Activated CD4-positive, alpha-beta T cell treated with anti-CD3 and anti-CD28 coated beads for 24 hours (primary cell): ENCODE measurements at places on chromosomes 13 and 19.

DNA sequence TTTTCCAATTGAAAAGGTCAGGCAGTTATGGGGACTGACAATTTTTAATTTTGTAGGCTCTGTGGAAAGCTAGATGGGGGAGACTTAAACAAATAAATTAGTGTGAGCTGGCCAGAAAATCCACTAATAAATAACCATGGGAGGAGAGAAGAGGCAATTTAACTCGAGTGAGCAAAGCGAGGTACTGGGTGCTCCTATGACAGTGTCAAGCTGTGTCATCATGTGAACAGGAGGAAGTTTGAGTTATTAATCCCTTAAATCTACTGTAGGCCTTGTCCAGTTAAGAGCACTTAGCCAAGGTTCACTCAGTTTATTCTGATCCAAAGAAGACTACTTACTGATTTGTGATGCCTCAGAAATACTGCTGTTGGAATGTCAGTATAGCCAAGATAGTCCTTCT, 122.8 kb downstream of the OXGR1 start:
- no peak for DNase-seq

- no peak for DNase-seq
Observed at GRCh38 chr19:37095859-37096258, 17.6 kb downstream of the ZNF420 start.

GRCh38 chr19:47499863-47500830, 14.7 kb downstream of the NAPA start:
- no peak for DNase-seq

GRCh38 chr19:30328096-30328495, 44.1 kb upstream of the ZNF536 start:
- DNase-seq, result no peak

GRCh38 chr13:113204378-113204734, 4.1 kb downstream of the PCID2 start:
- DNase-seq, result no peak

DNA sequence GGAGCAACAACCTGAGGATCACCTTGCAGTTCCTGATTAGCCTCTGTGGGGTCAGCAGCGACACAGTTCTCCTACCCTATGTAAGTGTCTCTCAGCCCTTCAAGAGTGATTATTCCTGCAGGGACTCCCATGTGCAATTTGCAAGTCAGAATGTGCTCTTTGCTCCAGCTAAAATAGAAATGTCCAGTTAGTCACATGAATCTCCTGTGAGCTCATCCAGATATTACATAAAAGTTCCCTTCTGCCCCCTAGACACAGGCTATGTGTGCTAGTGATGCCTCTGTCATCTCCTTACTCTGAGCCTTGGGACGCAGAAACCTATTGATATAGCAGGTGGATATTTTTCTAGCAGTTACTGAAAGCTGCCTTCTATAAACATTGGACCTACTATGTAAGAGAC, 105.5 kb downstream of the ZAR1L start:
- DNase-seq, result no peak

GRCh38 chr13:27806744-27807387, 14.6 kb downstream of the GSX1 start:
- DNase-seq, result no peak

GRCh38 chr13:74388626-74389025, 254.4 kb upstream of the KLF12 start:
- no peak for DNase-seq

GRCh38 chr13:113554333-113554700, 30.2 kb upstream of the TFDP1 start:
- no peak for DNase-seq

- DNase-seq, result no peak
Observed at GRCh38 chr13:24033527-24034302, 126.8 kb upstream of the SPATA13 start.

DNA sequence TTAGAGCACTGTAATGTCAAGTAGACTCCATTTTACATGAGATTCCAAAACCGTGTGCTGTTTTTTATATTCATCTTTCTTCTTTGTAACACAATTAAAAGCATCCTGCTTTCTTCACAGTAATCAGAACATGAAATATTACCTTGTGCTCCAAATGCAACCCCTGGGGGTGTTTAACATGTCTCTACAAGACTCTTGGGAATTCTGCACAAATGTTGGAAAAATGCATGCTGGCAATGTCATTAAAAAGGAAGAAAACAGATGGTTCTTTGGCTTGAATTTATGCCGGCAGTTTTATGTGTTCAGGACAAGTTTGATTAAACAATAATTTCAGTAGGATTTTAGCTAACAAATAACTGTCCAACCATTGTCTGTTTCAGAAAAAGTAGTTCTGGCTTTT, 159.1 kb downstream of the LIG4 start:
- no peak for DNase-seq

DNA sequence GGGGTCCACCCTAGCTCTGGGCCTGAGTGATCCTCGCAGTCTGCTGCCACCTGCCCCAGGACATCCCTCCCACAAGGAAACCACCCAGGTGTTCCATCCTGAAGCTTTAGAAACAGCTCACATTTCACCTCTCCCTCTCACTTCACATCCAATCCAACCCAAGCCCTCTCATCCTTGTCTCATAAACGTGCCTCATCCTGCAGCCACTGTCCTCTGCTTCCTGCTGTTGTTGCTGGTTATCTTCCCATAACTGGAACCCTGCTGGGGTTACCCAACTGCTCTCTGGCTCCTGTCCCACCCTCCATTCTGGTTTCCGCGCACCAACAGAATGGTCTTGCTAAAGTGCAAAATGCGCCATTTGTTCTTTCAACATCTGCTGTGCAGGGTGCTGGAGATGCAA, 59.7 kb upstream of the MTIF3 start:
- DNase-seq, result no peak

GRCh38 chr19:5561559-5561958, 6.2 kb downstream of the TINCR start:
- DNase-seq, result no peak

DNA sequence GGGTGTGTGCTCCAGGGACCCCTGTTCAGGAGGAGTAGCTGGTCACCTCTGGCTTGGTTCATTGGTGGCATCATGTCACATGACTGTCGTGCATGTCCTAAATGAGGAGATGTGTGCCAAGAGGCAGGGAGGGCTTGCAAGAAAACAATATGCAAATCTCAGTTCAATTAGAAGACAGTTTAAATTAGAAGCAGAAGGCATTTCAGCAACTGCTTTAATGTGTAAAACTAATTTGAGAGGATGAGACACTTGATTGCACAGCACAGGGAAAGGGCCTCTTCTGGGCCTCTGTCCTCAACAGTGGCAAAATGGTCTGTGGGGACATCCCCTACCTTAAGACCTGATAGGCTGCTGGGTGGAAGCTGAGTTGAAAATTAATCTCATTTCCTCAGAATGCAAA, 54.6 kb downstream of the SPATA13 start:
- DNase-seq, result no peak

DNA sequence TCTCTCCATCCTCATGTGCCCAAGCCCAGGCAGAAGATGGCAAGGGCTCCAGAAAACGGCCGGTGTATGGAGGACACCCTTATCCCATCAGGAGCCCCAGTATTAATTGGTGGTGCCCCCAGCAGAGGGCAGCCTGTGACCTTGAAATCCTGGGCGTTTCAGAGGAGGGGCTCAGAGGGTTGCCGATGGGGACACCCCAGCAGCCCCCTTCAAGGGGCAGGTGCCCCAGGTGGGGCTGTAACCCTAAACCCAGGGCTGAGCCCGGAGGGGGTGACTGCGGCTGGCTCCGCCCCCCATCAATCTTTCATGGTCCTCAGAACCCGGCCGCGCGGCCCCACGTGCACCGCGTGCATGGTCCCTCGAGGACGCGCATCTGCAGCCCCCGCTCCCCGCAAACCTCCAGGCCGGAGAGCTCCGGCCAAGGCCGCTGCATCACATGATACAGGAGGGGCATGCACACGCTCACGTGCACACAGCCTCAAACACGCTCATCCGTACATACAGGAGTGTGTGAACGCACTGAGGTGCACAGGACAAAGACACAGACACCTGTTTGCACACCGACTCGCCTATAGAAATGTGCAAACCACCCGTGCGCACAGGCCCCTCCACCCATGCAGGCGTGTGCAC, 949 bp downstream of the RAB3A start:
- DNase-seq, result no peak

DNA sequence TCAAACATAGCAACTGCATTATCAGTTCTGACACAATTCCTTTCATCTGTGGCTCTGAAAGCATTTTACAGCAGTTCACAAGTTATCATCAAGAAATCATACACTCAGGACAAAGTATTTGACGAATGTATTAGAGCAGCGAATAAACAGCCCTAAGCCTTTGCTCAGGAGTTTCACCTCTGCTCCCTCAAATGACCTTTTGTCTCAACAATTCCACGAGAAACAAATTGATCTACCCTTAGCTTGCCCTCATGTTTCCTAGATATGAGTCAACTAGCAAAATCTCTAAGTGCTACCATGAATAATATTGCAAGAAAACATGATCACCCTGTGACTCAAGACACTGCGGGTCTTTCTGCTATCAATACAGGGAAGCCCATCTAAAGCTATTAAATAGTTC, 396.1 kb downstream of the EFNB2 start:
- DNase-seq, result no peak

DNA sequence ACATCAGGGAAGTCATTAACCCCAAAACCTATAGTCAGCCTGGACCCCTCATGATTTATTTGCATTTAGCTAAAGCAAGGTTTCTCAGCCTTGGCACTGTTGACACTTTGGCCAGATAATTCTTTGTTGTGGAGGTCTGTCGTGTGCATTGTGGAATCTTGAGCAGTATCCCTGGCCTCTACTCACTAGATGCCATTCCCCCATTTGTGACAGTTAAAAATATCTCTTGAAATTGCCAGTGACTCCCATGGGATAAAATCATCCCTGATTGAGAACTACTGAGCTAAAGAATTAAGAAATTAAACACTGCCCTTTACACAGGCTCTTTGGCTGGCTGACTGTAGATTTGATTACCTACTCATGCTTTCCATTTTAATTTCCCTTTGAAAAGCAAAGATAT, 102.7 kb downstream of the LMO7 start:
- DNase-seq, result no peak

DNA sequence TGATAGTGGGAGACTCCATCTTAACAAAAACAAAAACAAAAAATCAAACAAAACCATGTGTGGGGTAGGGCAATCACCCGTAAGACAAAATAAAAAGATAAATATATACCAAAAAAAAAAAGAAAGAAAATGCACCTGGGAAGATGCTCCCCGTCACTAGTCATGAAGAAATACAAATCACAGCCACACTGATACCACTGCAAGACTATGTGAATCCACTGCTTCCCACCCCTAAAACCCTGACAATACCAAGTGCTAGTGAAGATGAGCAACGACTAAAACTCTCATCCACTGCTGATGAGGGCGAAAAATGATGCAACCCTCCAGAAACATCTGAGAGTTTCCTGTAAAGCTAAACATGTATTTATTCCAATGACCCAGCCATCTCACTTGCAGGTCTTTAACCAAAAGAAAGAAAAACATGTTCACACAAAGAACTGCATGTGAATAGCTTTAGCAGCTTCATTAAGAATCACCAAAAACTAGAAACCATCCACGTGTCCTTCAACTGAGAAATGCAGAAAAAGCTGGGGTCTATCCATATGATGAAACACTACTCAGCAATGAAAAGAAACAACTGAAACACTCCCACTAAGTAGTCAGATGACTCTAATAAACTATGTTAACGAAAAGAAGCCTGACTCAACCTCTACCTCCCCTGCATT, 31.7 kb downstream of the BRD4 start:
- peak; percentile 26 for DNase-seq

DNA sequence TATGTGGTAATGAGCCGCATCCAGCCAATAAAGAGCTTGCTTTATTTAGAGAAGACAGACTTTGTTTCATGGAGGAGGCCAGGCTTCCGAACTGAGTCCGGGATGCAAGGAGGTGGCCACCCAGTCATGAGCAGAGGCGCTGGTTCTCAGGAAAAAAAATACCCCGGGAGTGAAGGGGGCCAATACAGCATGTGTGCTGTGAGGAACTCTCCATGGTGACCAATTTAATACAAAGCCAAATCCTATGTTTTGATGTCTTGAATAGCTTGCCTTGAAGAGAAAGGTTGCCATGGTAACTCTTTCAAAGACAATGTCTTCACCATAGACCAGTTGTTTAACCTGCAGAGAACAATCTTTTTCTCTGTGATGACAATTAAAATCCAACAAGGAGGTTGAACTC, 43.4 kb upstream of the PDCD5 start:
- DNase-seq, result no peak

DNA sequence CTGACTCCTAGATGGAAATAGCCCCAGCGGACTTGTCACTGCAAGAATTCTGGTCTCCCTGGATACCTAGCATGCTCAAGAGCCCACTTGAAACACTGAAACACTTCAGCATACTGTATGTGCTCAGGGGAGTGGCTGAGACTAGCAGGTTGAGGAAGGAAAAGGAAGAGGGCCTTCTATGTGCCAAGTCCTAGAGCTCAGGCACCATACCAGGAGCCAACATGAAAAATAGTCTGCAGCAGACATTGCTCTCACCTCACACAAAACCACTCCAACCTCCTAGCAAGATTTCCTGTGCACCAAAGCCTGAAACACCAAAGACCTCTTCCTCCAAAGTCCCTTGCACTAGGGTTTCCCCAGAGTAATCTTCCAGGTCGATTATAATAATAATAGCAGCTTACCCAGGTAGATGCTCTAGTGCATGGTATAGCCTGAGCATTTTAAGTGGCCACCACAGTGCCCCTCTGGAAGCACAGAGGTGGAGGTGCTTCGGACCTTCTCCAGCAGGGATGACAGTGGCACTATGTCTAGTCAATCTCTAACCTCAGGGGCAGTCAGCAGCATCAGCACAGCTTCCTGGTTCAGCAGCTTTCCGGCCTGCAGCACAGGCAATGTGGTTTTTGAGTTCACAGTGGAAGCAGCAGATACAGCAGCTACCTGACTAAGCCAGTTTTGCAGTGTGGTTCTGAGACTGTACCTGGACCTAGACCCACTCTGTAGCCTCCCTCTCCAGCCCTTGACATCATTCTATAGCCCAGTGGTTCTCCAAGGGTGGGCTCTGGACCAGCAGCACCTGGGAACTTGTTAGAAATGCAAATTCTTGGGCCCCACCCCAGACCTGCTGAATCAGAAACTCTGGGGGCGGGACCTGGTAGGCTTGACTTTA, 45.6 kb upstream of the UBE2L5 start:
- peak; percentile 28 for DNase-seq

DNA sequence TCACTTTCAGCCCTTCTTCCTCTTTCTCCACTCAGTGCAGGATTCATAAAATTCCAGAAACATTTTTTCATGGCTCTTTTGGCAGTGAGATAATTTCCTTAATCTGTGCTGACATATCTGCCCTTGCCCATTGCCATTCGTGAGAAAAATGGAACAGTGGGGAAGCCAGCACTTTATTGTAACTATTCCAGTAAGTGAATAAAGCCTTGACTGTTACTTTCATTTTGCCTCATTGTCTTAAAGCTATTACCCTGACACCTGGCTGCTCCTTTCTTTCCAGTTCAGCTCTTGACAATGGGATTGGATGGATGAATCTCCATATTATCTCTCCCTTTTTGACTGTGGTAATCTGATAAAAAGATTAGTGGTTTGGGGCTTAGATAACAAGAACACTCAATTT, 1068.1 kb upstream of the PCDH20 start:
- DNase-seq, result no peak

GRCh38 chr13:27141746-27142145, 29.9 kb downstream of the USP12 start:
- DNase-seq, result no peak

GRCh38 chr13:106220211-106220610, 315.3 kb downstream of the EFNB2 start:
- no peak for DNase-seq

GRCh38 chr19:47726467-47726866, 13.2 kb downstream of the EHD2 start:
- DNase-seq, result no peak
